ENCODE measurements at places on chromosomes 6 and 20. TPM values are rescaled to one million over a fixed set of nuclear protein-coding genes. Genes with fewer than 3 reads are reported as not detected.

DNA sequence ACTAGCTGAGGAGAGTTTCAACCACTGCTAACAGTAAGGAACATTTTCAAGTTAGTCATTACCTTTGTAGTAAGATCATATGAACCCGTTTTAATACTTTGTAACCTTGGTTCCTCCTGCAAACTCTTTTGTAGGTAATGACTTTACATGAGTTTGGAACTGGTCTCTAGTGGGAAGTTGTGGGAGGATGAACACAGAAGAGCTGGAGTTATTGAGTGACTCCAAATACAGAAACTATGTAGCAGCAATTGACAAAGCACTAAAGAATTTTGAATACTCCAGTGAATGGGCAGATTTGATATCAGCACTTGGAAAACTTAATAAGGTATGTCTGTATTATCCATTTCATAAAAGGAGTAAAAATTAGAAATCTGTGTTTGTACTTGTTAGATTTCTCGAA, 29.3 kb downstream of the DOP1A start:
- no peak for DNase-seq

DNA sequence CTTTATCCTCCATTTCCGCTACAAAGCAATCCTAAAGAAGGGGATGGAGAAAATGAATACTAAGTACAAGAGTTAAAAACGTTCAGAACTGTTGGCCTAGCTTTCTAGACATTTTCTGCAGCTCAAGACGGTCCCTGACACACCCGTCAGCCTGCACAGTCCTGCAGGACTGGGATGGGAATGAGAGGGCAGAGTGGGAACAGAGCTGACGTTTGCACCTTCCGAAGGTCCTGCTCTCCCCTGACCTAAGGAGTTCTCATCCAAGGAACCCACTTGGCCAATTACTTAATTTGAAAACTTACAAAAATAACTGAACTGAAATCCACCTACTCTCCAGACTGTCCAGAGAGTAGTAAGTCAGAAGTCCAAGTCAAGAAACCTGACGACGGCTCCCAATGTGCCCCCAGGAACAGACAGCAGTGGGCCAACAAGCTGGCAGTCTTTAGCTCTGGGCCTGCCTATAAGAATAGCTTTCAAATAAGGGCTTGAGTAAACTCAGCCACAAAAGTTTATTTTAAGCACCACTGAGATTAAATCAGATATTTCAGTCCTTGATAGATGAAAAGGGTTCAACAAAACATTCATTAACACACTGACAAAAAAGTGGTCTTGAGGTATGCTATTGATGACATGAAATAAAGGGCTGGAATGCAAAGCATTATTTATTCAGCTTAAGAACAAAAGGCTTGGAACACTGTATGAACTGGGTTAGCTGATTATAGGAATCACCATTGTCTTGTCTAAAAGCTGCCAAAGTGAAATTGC, 76.8 kb downstream of the CNKSR3 start:
- peak; percentile 62 for DNase-seq

The C20orf204 gene
- total RNA-seq: 0.24 TPM

The ANGPT4 gene
- not detected for total RNA-seq

The TRIM31 gene
- total RNA-seq: not detected

The SCAF8 gene
- total RNA-seq: 28.8 TPM

DNA sequence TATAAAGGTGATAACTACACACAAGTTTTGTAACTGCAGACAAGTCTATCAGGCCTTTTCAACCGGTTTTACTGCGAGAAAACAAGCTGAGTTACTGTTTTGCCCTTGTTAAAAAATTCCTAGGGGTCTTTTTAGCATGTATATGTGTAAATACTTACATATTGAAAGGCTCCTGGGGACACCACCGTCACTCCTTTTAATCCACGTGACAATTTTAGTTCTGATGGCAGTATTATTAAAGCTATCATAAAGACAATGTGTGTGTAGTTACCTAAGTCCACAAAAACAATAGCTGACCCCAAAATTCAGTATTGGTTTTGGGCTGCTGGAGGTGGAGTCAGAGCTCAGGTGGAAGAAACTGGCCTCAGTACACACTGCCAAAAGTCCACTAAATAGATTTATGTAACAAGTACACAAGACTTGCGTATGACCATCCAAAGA, 41.3 kb upstream of the HFE start:
- DNase-seq: no peak

GRCh38 chr6:149446791-149447376, 37.9 kb downstream of the ZC3H12D start:
- no peak for DNase-seq

The ETV7 gene
- 2.0 TPM for total RNA-seq

- DNase-seq: peak; percentile 50
These were observed 251.1 kb upstream of the TBX18 start for GRCh38 chr6:85015396-85015990.

- no peak for DNase-seq
These were observed 36.9 kb upstream of the ID1 start for GRCh38 chr20:31568041-31568731.

DNA sequence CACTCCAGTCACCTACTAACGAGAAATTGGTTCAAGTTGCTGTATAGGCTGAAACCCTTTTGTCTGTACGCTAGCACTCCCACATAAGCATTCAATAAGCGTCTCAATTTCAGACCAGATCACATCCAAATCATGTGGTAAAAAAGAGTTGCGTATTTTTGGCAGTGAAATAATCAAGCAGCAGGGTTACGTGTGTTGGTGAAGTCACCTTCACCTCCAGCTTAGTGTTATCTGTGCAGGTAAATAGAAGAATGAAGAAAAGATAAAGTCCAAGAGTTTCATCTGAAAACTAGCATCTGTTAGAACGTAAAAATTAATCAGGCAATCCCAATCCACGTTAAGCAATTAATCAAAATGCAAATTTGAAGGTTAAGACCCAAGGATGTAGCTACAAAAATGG, 11.3 kb downstream of the SSR1 start:
- no peak for DNase-seq

DNA sequence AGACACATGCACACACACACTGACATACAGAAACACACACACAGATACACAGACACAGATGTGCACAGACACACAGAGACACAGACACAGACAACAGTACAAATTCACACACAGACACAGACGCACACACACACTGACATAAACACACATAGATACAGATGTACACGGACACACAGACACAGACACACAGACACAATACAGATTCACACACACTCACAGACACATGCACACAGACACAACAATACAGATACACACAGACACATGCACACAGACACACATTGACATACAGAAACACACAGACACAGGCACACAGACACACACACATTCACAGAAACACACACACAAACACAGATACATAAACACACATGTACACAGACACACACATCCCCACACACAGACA, 183.6 kb downstream of the SMOC2 start:
- no peak for DNase-seq

The TMEM244 gene
- total RNA-seq: not detected
